ENCODE measurements at places on chromosomes 5 and 9. TPM values are rescaled to one million over a fixed set of nuclear protein-coding genes. Genes with fewer than 3 reads are reported as not detected.

ANXA1 gene
- total RNA-seq = 1,496 TPM

PHF24 gene
- 0.13 TPM for total RNA-seq

ADAMTS2 gene
- 36.5 TPM for total RNA-seq

C8G gene
- 0.13 TPM for total RNA-seq

CTSV gene
- total RNA-seq = 0.26 TPM

DEPDC1B gene
- 4.9 TPM for total RNA-seq

ADAM19 gene
- total RNA-seq = 6.8 TPM

PCDHB8 gene
- 0.62 TPM for total RNA-seq

CCDC192 gene
- total RNA-seq = not detected

FAM81B gene
- not detected for total RNA-seq

PSMD5 gene
- 21.5 TPM for total RNA-seq

CCDC183 gene
- total RNA-seq = 0.26 TPM

NMRK1 gene
- 29.5 TPM for total RNA-seq

PKD2L2 gene
- not detected for total RNA-seq

MLANA gene
- not detected for total RNA-seq

PCDHGB3 gene
- 8.4 TPM for total RNA-seq

IFNB1 gene
- total RNA-seq = not detected

ROR2 gene
- total RNA-seq = 0.13 TPM

SNX2 gene
- 109 TPM for total RNA-seq

PDE8B gene
- total RNA-seq = 0.13 TPM

GRIA1 gene
- total RNA-seq = 6.0 TPM

IGIP gene
- 19.3 TPM for total RNA-seq

GDNF gene
- total RNA-seq = not detected

GLRA1 gene
- total RNA-seq = not detected

SOX30 gene
- total RNA-seq = not detected
